Astrocyte (in vitro differentiated cells and primary cell): ENCODE measurements at places on chromosomes 6 and 20. TPM values are rescaled to one million over a fixed set of nuclear protein-coding genes. Genes with fewer than 3 reads are reported as not detected.

GRCh38 chr20:63210011-63210605 is 5.8 kb downstream of the YTHDF1 start:
- peaks cover 55% of the 10 kb centered on the region for H3K36me3 ChIP-seq
- no peak overlapping the region for H3K4me3 ChIP-seq
- H3K27me3 ChIP-seq, result no peaks in the 10 kb centered on the region
- DNase-seq, result no peak
- no peak overlapping the region for H3K27ac ChIP-seq

DNA sequence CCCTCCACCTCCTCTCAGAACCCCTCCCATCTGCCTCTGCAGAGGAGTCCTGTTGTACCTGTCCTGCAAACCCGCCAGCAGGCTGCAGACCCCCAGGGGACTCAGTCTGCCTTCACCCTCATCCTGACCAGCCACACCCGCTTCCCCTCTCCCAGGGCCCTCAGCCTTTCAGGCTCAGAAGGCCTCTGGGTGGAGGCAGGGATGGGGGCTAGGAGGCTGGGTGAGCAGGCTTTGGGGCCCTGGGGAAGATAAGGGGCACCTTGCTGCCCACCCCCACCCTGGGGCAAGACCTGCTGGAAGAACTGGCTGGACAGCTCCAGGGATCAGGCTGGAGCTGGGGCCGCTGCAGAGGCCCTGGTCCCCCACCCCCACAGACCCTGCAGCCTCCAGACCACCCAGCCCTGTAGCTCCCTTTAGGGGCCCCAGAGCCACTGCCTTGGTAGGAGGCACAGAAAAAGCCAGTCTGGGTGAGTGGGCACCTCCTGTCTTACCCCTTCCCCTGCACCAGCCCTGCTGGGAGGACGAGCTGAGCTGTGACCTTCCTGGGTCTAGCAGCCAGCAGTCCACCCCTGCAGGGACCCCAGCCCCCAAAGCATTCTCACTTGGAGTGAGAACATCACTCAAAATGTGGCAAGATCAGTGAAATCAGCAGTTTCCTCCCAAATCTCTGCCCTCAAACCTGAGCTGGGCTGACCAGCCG is 5.2 kb downstream of the TEAD3 start:
- H3K4me3 ChIP-seq, result no peak overlapping the region
- H3K36me3 ChIP-seq, result no peaks in the 10 kb centered on the region
- H3K27ac ChIP-seq, result no peak overlapping the region
- DNase-seq, result no peak

- no peak overlapping the region for H3K27ac ChIP-seq
- no peak for DNase-seq
- no peaks in the 10 kb centered on the region for H3K4me1 ChIP-seq
- no peaks in the 10 kb centered on the region for H3K27me3 ChIP-seq
- H3K36me3 ChIP-seq, result no peaks in the 10 kb centered on the region
Measured at GRCh38 chr6:20069021-20069522, 143.2 kb downstream of the MBOAT1 start.

GRCh38 chr6:37922563-37922962 is 103.0 kb downstream of the ZFAND3 start:
- no peak overlapping the region for H3K4me3 ChIP-seq
- H3K36me3 ChIP-seq, result no peaks in the 10 kb centered on the region
- DNase-seq, result no peak
- H3K4me1 ChIP-seq, result no peaks in the 10 kb centered on the region
- no peaks in the 10 kb centered on the region for H3K27me3 ChIP-seq

GRCh38 chr20:1345030-1345755 is 16.3 kb upstream of the SDCBP2 start:
- H3K4me1 ChIP-seq, result peaks cover 12% of the 10 kb centered on the region
- no peaks in the 10 kb centered on the region for H3K36me3 ChIP-seq
- no peak overlapping the region for H3K4me3 ChIP-seq
- no peak for DNase-seq

DNA sequence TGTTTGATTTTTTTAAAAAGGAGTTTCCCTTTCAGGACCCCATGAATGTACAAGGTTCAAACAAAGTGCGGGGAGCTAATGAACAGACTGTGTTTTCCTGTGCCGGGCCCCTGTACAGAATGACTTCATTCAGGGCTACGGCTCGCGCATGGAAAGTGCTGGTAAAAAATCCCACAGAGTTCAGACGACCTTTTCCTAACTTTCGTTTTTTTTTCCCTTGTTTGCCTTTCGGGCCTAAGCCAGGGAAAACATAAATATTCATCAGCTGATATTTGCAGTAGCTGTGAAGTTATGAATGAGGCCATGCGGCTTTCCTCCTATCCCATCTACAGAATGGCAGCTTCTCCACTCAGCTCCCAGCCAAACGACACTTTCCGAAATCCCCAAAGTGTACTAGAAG is 74.0 kb downstream of the HAO1 start:
- H3K4me3 ChIP-seq, result peak overlapping the region; percentile 38
- peaks cover 2% of the 10 kb centered on the region for H3K27me3 ChIP-seq
- no peak overlapping the region for H3K27ac ChIP-seq
- no peaks in the 10 kb centered on the region for H3K36me3 ChIP-seq
- DNase-seq, result no peak

DNA sequence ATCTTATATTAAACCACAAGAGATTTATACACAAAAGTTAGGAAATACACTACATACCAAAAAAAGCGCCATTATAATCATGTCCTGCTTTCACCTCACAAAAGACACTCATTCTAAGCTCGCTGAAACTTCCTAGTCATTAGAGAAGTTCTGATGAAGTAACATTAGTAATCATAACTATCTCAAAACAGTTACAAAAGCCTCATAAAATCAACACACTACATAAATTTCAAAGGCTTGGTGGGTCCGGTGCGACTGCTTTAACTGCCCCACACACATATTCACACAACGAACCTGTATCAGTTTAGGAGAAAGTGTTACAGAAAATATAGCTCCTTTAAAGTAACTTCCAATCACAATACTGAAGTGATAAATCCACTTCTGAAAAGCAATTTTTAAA is 1.9 kb downstream of the PHIP start:
- H3K27me3 ChIP-seq, result no peaks in the 10 kb centered on the region
- DNase-seq, result peak; percentile 8
- H3K36me3 ChIP-seq, result no peaks in the 10 kb centered on the region
- no peaks in the 10 kb centered on the region for H3K4me1 ChIP-seq

- H3K36me3 ChIP-seq, result peaks cover 8% of the 10 kb centered on the region
- no peaks in the 10 kb centered on the region for H3K4me1 ChIP-seq
- H3K4me3 ChIP-seq, result no peak overlapping the region
- no peak overlapping the region for H3K27ac ChIP-seq
- no peaks in the 10 kb centered on the region for H3K27me3 ChIP-seq
- no peak for DNase-seq
Measured at GRCh38 chr6:41901882-41902519, 6.8 kb upstream of the USP49 start.

DNA sequence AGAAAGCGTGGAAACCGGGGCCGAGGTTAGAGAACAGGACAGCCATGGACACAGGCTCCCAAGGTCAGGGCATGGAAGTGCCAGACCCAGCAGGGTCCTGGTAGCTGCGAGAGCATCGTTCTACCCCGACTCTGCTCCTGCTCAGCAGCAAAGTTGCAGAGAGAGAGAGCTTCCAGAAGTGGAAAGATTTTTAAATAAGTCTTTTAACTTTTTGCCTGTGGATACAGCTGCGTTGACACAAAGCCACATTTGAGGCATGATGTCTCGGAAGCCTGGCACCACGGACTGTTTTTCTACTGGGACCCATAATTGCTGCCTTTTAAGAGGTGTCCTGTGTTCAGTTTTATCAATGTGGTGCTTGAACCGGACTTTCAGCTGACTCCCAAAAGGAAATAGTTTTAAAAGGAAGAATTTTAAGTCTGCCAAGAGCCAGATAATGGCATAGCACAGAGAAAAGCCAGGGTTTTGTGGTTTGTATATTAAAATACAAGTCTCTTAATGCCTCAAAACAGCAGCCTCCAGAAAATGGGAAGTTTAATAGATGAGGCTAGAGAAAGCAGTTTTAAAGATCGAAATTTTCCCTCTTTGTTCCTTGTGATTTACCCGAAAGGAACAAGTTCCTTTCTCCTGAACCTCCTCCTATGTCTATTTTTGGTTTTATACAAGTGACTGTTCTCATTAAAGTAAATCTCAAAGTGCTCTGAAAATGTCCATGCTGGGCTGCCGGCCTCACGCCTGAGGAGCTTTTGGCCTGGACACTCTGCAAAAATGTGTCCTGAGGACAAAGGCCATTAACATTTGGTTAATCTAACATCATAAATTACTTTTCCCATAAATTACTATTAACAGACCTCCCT is 91.5 kb downstream of the RIN2 start:
- H3K27ac ChIP-seq, result no peak overlapping the region
- no peaks in the 10 kb centered on the region for H3K36me3 ChIP-seq
- H3K27me3 ChIP-seq, result no peaks in the 10 kb centered on the region
- no peak overlapping the region for H3K4me3 ChIP-seq

- no peak overlapping the region for H3K4me3 ChIP-seq
- no peaks in the 10 kb centered on the region for H3K36me3 ChIP-seq
- peaks cover 13% of the 10 kb centered on the region for H3K4me1 ChIP-seq
- H3K27ac ChIP-seq, result no peak overlapping the region
Measured at GRCh38 chr6:11806561-11807317, 28.1 kb upstream of the ADTRP start.

DNA sequence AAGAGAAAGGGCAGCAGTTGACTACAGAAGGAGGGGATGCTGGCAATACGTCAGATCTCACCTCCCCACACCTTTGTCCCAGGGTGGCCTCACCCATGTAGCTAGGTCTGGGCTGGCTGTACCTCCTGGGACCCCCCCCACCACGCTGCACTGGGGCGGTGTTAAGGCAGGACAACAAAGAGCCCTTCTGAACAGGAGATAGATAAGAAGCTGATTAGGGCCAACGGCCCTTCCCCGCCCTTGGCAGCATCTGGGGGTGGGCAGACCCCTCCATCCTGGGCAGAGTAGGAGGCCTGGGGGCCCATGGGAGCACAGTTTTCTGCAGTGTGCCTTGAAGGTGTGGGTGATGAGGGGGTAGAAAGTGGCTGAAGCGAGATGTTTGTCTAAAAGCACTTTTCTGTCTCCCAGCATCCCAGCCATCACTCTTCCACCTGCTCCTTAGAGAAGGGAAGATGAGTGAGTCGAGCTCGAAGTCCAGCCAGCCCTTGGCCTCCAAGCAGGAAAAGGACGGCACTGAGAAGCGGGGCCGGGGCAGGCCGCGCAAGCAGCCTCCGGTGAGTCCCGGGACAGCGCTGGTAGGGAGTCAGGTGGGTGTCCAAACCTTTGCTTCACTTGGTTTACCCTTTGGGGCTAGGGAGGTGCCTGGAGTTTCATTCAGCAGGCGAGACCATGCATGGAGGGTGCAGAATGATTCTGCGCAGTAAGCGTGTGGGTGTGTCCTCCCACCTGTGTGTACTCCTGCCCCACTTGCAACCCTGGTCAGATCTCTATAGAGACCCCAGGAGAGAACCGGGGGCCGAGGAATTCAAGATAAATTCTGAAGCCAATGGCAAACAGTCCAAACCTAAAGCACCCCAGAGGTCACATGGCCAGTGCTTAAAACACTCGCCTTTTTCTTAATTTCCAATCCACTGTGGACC is 3.9 kb downstream of the HMGA1 start:
- no peak for DNase-seq
- H3K27me3 ChIP-seq, result no peaks in the 10 kb centered on the region
- peak overlapping the region; percentile 9 for H3K27ac ChIP-seq
- H3K4me3 ChIP-seq, result peak overlapping the region; percentile 74
- H3K4me1 ChIP-seq, result peaks cover 67% of the 10 kb centered on the region

BPIFA1 gene
- not detected in 2 replicates for total RNA-seq

PNLDC1 gene
- 0.11 TPM in 1 of 2 replicates, not detected in the other for total RNA-seq

CENPW gene
- 16.0 and 16.1 TPM in 2 replicates for total RNA-seq

SRPK1 gene
- total RNA-seq, result 52.2 and 58.6 TPM in 2 replicates

HLA-DMB gene
- total RNA-seq, result 0.11 and 0.24 TPM in 2 replicates
